ENCODE measurements at places on chromosomes 12 and 14.

DNA sequence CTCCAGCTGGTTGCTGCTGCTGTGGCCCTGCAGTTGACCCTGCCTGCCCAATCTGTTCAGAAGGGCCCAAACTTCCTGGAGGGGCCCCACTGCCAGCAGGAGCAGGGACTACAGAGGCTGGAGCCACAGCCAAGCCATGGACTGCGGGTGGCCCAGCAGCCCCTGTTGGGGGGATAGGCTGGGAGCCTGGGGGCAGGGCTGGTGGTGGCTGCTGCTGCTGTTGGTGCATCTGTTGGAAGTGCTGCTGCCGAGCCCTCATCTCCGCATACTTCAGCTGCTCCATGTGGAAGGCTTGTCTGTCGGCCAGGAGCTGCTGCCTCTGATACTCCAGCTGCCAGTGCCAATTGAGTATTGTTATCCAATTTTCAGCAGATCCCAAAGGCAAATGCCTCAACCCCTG lies 7.2 kb downstream of the MYL6 start:
- no peak for DNase-seq

DNA sequence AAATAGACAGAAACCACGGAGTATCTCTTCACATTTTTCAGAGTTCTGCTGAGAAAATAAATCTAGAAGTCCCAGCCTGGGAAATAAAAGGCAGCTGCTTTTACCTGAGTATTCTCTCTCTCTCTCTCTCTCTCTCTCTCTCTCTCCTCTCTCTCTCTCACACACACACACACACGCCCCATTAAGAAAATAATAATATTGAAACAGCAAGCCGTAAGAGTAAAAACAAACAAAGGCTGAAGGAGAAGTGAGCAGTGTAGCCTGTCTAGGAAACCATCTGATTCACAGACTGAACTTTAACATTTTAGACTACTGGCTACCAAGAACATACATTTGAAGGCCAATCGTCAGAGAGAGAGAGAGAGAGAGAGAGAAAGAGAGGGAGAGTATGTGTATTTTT lies 8.4 kb downstream of the PTHLH start:
- no peak for DNase-seq

- no peak for DNase-seq
Measured at GRCh38 chr14:65032319-65032718, 45.6 kb downstream of the FNTB start.

DNA sequence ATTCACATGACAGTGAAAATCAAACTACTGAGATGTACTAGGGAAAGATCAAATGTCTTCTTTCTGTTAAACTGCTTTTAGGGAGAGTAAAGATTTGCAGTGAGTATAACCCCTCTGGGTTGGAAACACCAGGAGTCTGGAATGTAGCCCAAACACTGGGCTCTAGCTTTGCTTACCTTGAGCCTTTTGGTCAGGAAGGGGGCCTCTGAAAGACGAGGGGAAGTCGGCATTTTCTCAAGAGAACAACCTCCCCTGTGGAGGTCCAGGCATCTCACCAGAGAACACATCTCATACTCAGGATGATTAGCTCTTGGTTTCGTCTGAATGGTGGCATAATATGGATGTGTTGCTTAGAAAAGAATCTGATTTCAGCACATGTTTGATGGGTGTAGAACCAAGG lies 169.0 kb downstream of the ZFP36L1 start:
- no peak for DNase-seq

GRCh38 chr12:91910871-91911388 lies 234.7 kb downstream of the BTG1 start:
- peak; percentile 5 for DNase-seq

- peak; percentile 55 for DNase-seq
Measured at GRCh38 chr12:26130728-26131127, 5.9 kb upstream of the BHLHE41 start.

- no peak for DNase-seq
Measured at GRCh38 chr12:14928931-14929330, 9.4 kb downstream of the ERP27 start.

DNA sequence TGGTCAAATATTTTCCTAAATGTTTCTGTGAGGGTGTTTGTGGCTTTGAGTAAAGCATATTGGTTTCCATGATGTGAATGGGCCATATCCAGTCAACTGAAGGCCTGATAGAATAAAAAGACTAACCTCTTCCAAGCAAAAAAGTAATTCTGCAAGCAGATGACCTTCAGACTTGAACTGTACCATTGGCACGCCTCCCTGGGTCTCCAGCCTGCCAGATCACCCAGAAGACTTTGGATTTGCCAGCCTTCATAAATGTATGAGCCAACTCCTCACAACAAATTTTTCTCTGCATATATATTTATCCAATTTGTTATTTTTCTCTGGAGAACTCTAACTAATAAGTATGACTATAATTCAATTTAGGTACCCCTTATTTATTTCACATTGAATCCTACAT lies 190.3 kb downstream of the KIF21A start:
- no peak for DNase-seq

DNA sequence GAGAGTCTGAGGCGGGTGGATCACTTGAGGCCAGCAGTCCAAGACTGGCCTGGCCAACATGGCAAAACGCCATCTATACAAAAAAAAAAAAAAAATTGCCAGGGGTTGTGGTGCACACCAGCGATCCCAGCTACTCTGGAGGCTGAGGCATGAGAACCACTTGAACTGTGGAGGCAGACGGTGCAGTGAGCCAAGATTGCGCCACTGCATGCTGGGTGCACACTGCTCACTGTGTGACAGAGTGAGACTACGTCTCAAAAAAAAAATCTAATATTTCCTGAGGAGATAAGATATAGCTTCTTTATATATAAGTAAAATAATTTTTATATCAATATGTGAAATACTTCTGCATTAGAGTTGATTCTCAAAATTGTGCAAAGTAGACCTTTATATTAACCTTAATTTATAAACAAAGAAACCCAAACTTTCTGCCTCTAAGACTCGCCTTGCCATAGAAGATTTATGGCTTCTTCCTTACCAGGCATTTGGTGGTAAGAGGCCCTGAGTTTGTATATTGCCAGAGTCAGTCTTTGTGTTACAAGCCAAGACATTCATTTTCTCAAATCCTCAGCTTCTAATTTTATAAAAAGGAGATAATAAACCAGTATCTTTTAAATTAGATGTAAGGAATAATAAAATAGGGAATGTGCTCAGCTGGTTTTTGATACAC lies 1226.7 kb downstream of the FLRT2 start:
- DNase-seq, result no peak

- DNase-seq, result no peak
Measured at GRCh38 chr12:57772429-57773322, at the start of gene EEF1AKMT3. EEF1AKMT3 (plus strand) TSS chr12:57772614; CDS start chr12:57772725, 111 bp downstream.

DNA sequence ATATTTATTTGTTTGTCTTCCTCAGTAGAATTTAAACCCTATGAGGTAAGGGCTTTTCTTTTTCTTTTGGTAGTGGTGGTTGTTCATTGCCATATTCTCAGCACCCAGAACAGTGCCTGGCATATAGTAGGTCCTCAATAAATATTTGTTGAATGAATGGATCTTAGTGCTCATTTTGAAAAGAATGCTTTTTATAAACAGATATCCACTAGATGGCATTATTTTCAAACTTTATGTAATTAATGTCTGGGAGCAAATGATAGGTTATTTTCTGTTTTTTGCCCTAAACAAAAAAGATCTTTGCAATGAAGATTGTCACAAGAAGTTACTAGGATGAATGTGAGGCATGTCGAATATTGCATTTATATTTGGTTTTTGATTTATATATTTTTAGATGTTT lies 64.1 kb downstream of the RAD51B start:
- DNase-seq, result peak; percentile 3

- DNase-seq, result no peak
Measured at GRCh38 chr14:99035712-99036610, 236.0 kb downstream of the BCL11B start.

DNA sequence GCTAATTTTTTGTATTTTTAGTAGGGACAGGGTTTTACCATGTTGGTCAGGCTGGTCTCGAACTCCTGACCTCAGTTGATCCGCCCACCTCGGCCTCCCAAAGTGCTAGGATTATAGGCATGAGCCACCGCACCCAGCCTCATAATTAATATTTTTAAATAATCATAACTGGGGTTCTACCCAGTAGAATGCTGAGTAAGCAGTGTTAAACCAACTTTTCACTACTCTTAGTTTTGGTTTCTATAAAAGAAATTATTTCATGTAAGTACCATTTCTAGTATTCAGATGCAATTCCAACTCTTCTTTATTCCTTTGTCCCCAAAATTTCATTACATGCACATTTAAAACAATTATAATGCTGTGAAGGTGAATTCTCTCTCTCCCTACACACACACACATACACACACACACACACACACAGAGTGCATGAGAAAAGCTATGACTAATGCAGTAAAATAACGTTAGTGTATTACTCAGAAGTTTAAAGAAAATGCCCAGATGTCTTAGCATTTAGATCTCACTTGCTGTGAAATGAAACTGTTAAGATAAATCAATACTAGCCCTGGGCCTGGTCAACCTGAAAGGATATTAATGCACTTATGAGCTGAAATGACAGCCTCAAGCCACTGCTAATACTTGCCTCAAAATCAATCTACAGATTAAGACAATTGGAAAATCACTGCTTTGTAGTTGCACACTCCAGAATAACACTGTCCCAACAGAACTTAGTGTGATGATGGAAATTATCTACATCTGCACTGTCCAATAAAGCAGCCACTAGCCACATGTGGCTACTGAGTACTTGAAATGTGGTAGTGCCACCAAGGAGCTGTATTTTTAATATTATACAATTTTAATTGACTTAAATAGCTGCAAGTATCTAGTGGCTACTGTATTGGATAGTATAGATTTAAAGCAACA lies 36.0 kb downstream of the PTPN21 start:
- DNase-seq, result no peak

DNA sequence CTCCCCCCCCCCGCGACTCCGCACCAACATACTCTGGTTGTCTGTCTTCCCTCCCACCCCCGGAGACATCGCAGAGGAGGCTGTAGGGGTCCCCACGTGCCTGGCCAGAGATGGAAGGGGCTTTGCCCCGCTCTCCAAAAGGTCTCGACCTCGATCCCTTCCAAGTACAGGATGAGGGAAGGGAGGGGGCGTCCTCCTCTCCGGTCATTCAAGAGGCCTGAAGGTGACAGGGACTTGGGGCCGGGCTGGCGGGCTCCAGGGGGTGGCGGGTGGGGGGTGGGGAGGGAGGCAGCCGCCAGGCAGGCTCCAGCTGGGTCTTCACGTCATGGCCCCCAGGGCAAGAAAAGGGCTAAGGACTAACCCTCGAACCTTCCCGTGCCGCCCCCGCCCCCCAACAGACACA lies 15.1 kb downstream of the TBX3 start:
- no peak for DNase-seq

DNA sequence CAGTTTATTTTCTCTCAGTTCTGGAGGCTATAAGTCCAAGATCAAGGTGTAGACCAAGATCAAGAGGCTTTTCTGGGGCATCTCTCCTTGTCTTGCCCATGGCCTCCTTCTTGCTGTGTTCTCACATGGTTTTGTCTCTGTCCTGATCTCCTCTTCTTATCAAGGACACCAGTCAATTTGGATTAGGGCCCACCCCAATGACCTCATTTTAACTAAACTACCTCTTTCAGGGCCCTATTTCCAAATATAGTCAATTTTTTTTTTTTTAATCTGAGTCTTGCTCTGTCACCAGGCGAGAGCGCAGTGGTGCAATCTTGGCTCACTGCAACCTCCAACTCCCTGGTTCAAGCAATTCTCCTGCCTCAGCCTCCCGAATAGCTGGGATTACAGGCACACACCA lies 50.8 kb downstream of the TSHR start:
- DNase-seq, result no peak

DNA sequence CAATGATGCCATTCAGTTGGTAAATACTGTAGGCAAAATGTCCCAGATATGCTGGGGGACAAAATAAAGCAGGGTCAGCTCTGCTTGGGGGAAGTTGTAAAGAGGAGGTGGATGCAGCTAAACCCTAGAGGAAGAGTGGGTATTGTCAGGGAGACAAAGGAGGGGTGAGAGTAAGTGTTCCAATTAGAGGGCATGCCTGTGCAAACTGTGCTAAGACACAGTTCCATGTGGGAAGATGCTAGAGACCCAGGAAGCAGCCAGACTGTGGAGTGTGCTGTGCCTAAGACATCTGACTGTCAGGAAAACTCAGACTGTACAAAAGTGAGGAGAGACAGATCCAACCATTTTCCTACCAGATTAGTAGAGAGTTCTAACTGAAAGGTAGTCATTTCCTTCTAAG lies 474.3 kb downstream of the ATP23 start:
- no peak for DNase-seq

DNA sequence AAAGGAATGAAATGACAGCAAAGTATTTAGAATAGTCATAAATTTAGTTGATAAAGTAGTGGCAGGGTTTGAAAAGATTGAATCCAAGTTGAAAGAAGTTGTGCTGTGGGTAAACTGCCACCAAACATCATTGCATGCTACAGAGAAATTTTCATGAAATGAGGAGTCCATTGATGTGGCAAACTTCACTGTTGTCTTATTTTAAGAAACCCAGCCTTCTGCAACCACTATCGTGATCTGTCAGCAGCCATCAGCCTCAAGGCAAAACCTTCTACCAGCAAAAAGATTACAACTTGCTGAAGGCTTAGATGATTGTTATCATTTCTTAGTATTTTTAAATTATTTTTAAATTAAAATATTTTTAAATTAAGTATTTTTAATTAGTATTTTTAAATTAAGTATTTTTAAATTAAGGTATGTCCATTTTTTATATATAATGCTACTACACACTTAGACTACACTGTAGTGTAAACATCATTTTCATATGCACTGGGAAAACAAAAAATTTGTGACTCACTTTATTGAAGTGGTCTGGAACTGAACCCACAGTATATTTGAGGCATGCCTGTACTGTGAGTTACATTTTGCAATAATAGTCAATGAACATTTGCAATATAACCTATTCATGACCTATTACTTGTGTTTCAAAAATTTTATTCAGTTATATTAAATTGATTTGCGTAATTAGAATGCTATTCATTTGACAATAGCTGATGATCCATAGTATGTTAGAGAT lies 67.2 kb upstream of the SYT1 start:
- no peak for DNase-seq

GRCh38 chr14:60668431-60669112 lies 19.3 kb upstream of the SIX1 start:
- DNase-seq, result no peak

DNA sequence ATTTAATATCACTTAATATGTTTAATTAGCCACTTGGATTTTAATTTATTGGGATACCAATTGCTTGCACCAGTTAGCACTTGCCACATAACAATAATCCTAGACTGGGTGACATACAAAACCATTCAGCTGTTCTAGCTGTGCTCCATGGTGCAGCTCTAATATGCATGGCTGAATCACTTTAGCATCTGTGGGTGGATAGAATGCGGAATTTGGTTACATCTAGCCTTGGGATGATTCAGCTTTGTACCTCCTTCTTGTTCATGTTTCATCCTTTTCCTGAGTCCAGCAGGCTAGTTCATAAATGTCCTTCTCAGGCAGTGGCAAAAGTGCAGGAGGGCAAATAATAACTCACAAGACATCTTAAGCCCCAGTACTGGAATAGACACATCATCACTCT lies 1263.0 kb downstream of the LRFN5 start:
- DNase-seq, result no peak

Data from NAMALWA (cell line).